Activated CD4-positive, alpha-beta T cell treated with anti-CD3 and anti-CD28 coated beads, Interleukin-2, amount 10 ng/mL, durations not matched to agents 24 days and 14 days (primary cell): ENCODE measurements at places on chromosomes 6 and 20. TPM values are rescaled to one million over a fixed set of nuclear protein-coding genes. Genes with fewer than 3 reads are reported as not detected.

- H3K27me3 ChIP-seq, result peaks cover 59% of the 10 kb centered on the region
- no peak overlapping the region for H3K27ac ChIP-seq
- H3K36me3 ChIP-seq, result no peaks in the 10 kb centered on the region
These were observed 22.9 kb downstream of the SAYSD1 start for GRCh38 chr6:39092124-39092523.

GRCh38 chr20:54058420-54059139 is 11.8 kb downstream of the BCAS1 start:
- H3K4me3 ChIP-seq, result no peak overlapping the region
- H3K27ac ChIP-seq, result no peak overlapping the region
- H3K36me3 ChIP-seq, result no peaks in the 10 kb centered on the region
- H3K4me1 ChIP-seq, result peaks cover 2% of the 10 kb centered on the region

HLA-DQB1 gene
- 1.5 and 1.6 TPM in 2 replicates for total RNA-seq

DNA sequence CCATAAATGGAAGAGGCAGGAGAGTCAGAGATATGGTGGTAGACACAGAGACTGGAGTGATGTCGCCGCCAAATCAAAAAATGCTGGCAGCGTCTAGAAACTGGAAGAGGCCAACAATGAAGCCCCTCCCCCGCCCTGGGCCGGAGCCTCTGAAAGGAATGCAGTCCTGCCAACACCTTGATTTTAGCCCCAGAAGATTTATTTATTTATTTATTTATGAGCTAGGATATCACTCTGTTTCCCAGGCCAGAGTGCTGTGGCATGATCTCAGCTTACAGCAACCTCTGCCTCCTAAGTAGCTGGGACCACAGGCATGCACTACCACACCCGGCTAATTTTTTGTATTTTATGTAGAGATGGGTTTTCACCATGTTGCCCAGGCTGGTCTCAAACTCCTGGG is 82.6 kb upstream of the CCDC167 start:
- peaks cover 2% of the 10 kb centered on the region for H3K27me3 ChIP-seq
- no peak overlapping the region for H3K27ac ChIP-seq
- H3K36me3 ChIP-seq, result no peaks in the 10 kb centered on the region
- H3K4me1 ChIP-seq, result no peaks in the 10 kb centered on the region

GRCh38 chr6:31042806-31043205 is 32.5 kb downstream of the MUC22 start:
- DNase-seq, result peak; percentile 74
- peaks cover 7% of the 10 kb centered on the region for H3K4me1 ChIP-seq
- no peak overlapping the region for H3K27ac ChIP-seq
- H3K36me3 ChIP-seq, result no peaks in the 10 kb centered on the region
- peaks cover 22% of the 10 kb centered on the region for H3K27me3 ChIP-seq
- peak overlapping the region; percentile 61 for H3K4me3 ChIP-seq

GRCh38 chr20:37823296-37823980 is 79.5 kb upstream of the VSTM2L start:
- no peak for DNase-seq
- no peaks in the 10 kb centered on the region for H3K27me3 ChIP-seq
- H3K36me3 ChIP-seq, result no peaks in the 10 kb centered on the region
- H3K4me3 ChIP-seq, result no peak overlapping the region
- peaks cover 13% of the 10 kb centered on the region for H3K4me1 ChIP-seq

GRCh38 chr6:136592930-136593673 is 42.9 kb upstream of the MAP7 start:
- peak overlapping the region; percentile 96 for H3K27ac ChIP-seq
- H3K4me3 ChIP-seq, result peak overlapping the region; percentile 73
- no peaks in the 10 kb centered on the region for H3K27me3 ChIP-seq
